Activated CD4-positive, alpha-beta T cell treated with anti-CD3 and anti-CD28 coated beads, Interleukin-2, amount 50 U/mL, for 16 hours (primary cell): ENCODE measurements at places on chromosomes 7 and 10.
A peak's percentile ranks its signal among the peaks of the same experiment; 100 is the strongest.

- no peak for DNase-seq
Observed at GRCh38 chr7:137443616-137444015, 100.1 kb upstream of the PTN start.

DNA sequence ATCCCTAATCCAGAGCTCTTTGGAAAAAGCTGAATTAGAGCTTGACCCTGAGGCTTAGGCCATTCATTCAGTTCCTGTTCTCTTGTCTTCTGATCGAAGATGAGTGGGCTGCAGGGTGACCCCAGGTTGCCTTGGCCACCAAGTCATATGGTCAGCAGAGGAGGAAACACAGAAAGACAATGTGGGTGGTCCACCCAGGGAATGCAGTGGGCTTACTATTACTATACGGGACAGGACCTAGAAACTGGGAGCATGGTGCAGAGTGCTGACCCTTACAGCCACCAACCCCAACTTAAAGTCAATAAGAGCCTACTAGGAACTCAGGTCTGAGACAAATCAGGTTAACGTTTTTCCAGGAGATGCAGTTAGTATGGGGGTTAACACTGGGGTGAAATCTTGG, 200.5 kb downstream of the HERPUD2 start:
- DNase-seq = no peak

GRCh38 chr7:35565927-35566326, 129.0 kb downstream of the HERPUD2 start:
- no peak for DNase-seq

GRCh38 chr10:117215079-117215478, 17.8 kb downstream of the KCNK18 start:
- DNase-seq = no peak

DNA sequence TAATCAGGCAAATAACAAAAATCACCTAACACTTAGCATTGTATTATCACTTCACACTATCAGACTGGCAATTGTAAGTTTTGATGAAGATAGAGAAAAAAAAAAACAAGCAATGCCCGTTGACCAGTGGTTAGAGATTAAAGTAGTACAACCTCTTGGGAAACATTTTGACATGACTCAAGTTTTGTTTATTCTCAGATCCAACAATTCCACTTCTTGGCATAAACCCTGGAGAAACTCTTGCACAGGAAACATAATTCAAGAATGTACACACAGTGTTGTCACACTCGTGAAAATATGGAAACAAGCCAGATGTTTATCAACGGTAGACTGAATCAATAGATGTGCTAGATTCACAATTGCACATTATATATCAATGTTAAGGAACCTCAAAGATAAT, 37.2 kb downstream of the FRMD4A start:
- DNase-seq = no peak

GRCh38 chr7:74033372-74034311, 5.7 kb downstream of the ELN start:
- no peak for DNase-seq

GRCh38 chr10:114995468-114996247, 57.7 kb downstream of the TRUB1 start:
- DNase-seq = no peak

- DNase-seq = no peak
Observed at GRCh38 chr10:123262456-123262855, 108.3 kb downstream of the BUB3 start.

GRCh38 chr10:103197174-103197573, 4.1 kb upstream of the NT5C2 start:
- DNase-seq = peak; percentile 53

DNA sequence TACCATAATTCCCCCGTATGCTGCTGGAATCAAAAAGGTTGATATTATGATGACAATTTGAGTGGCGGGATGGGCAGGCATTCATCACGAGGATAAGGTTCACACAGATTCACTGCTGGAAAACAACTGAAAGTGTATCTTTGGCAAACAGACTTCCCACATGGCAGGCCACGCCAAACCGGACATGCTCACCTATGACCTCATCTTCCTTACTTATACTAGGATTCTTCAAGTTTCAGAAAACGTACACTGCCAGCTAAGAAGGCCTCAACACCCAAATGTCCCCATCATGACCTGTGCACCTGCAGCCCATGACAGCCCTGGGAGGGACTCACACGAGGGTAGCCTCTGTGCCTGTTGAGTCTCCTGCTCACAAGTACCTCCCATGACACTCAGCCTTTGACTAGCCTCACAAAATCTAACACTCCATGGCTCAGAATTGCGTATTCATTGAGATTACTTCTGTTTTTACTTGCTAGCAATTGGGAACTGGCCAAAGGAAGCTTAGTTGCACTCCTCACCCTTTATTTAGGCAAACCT, 259.0 kb upstream of the GHITM start:
- no peak for DNase-seq

DNA sequence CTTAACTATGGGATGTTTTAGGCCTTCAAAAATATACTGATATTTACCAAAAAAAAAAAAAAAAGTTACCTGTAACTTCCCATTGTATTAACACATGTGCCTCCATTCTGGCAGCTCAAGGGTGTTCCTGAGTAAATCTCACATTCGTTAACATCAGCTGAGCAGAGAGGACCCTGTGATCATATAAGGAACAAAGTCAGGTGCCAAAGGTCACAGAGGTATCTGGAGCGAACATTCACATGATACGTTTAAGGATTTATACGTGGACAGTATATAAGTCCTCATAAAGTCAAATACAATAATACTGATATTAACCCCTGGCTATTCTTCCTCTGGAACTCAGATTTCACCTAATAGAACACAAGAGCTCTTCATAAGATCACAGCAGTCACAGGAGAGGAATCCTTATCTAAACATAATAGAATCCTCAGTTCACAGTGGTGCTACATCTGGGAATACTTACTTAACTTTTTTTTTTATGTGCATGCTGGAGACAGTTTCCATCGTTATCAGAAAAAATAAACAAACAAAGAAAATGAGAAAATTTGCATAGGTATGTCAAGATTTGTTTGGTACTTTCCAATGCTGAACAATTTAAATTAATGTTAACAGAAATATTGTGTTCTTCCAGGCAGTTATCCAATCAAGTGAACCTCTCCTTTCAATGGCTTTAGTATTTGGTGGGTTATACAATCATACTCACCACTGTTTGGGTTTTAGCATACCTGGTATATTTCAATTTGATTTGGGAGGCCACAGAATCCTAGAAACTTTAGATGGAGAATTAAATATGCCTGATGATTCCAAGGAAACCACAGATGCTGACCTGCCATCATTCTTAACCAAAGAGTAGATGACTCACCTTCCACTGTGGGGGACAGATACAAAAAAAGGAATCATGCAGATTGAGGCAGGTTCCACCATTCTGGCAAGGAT, 6.6 kb downstream of the CUBN start:
- no peak for DNase-seq

- no peak for DNase-seq
Observed at GRCh38 chr10:71068861-71069271, 143.5 kb upstream of the UNC5B start.

GRCh38 chr7:140209866-140210609, 33.3 kb upstream of the KDM7A start:
- DNase-seq = peak; percentile 91

DNA sequence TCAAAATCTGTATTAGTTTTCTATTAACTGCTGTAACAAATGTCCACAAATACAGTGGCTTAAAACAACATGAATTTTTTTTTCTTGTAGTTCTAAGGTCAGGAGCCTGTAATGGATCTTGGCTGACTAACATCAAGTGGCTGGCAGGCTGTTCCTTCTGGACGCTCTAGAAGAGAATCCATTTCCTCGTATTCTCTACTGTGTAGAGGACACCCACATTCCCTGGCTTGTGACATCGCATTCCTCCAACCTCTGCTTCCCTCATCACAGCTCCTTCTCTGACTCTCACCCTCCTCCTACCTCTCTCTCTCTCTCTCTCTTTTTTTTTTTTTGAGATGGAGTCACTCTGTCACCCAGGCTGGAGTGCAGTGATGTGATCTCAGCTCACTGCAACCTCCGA, 4.8 kb upstream of the CALHM1 start:
- no peak for DNase-seq

- no peak for DNase-seq
Observed at GRCh38 chr7:30896783-30897637, 14.6 kb upstream of the AQP1 start.

DNA sequence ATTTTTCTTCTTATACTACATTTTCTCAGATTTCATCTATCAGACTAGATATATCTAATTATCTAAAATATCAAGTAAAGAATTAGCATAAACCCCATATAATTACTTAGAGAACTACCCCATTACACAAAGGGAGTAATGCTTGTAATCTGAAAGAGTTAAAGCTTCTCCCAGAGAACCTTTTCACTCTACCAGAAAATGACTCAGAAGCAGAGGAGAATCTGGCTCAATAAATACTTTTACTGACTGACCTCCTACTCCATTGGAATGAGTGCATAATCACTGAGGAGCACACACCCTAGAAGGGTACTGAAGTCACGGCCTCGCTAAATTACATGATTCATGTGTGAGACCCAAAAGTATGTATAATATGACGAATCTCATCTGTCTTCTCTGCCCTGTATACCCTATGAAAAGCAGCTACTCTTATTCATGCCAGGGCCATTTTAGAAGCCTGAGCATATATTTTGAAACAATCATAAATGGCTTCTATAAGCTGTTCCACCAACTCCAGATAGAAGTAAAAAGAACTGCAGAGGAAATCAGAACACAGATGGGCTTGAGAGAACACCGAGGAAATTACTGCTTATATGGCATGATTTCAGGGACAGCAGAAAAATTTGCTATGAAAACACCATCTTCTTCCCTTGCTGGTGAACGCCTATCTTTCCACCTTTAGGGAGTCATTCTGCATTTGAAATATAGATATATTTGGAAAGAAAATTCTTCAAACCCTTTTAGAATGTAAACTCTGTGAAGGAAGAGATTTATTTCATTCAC, 32.7 kb downstream of the DNMBP start:
- no peak for DNase-seq

- DNase-seq = no peak
Observed at GRCh38 chr7:119720541-119720940, 552.4 kb upstream of the KCND2 start.

GRCh38 chr7:157584420-157584819, 247.6 kb downstream of the DNAJB6 start:
- no peak for DNase-seq

- DNase-seq = no peak
Observed at GRCh38 chr10:131802156-131802915, 98.5 kb upstream of the PPP2R2D start.

DNA sequence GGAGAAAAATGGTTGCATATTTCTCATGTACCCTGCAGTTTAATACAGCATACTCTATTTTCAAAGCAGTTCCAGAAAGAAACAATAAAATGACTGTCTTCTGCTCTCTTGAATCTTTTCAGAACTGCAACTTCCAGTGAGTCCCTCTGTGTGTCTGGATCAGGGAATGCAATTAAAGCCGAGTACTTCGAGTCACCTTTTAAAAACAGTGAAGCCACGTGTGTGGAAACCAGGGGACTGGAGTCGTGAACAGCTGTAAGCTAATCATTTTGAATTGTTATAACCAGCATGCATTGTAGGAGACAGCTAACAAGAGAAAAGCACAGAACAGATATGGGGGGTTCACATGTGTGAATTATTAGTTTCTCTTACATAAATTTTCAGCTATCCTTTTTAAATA, 109.1 kb downstream of the CPED1 start:
- DNase-seq = no peak

DNA sequence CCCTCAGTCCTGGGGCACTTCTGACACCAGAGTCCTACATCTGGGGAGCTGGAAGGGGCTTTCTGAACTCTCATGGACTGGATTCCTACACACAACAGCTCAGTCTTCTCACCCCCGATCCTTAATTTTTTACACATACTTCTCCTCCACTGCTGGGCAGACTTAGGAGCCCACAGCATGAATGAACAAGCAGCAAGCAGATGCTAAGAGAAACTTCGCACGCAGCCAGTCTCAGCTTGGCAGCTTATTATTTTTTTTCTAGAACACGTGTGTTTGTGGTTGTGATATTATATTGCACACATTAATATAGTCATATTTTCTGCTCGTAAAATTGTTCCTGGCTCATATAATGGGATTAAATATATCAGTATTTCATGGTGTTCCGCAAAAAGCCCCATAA, 50.9 kb upstream of the LOXL4 start:
- DNase-seq = no peak
